ENCODE measurements at places on chromosomes 3 and 15.

GRCh38 chr3:139552632-139553365, 13.3 kb upstream of the RBP1 start:
- DNase-seq, result no peak

GRCh38 chr3:159866201-159866746, 122.4 kb upstream of the IL12A start:
- no peak for DNase-seq

DNA sequence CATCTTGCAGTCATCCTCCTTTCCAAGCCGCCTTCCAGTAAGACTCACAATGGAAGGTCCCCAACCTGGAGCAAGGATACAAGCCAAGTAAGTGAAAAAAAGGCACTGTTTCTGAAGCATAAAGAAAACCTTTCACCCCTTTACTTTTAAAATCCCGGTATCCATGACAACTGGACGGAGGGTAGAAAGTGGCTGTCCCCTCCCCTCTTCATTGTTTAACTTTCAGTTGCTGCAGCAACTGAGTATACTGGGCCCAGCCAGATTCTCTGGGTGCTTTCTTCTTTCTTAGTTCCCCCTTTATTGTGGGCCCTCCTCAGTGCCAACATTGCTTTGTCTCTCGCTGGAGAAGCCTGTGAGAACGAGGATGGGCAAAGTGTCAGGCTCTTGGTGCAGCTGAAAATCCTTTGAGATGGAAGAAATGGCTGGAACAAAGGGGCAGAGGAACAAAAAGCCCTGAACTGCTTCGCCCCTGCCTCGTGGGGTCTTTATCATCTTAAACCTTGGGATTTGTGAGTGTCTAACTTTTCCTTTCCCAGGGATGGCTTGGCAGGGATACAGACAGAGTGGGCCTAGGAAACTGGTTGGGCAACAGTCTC, 224.0 kb upstream of the RGMA start:
- DNase-seq, result no peak

DNA sequence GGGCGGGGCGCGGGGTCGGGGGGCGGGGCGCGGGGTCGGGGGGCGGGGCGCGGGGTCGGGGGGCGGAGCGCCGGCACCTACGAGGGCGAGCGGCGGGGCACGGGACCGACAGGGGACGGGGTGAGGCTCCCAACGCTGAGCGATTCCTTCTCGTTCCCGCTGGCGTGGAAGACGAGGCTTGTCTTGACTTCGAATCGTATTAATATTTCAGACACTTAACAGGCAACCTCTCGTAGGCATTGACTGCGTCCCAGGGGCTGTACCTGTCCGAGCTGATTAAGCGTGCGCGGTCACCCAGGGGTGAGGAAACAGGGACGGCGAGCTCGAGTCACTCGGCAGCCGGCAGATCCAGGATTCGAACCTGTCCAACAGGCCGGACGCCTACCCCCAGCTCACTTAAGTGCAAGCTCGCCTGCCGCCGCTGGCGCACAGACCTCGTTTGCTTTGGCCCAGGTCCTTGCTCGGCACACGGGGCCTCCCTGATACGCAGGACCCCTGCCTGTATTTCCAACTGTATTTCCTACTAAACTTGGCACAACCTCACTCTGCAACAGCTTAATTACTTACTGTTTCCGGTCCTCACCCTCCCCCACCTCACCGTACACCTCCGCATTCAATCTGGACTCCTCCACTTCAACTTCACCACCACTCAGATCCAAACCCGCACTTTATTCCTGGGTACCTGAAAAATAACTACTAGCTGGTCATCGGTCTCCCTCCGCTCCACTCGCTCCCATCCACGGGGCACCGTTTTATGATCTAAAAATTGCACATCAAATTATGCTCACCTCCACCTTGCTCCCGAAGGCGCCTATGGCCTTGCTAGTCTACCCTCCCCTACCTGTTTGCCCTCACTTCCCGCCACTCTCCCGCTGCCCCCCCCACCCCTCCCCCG, 722 bp upstream of the ZXDC start:
- peak; percentile 57 for DNase-seq

- DNase-seq, result no peak
These were observed 10.8 kb downstream of the THRB start for GRCh38 chr3:24483873-24484272.

DNA sequence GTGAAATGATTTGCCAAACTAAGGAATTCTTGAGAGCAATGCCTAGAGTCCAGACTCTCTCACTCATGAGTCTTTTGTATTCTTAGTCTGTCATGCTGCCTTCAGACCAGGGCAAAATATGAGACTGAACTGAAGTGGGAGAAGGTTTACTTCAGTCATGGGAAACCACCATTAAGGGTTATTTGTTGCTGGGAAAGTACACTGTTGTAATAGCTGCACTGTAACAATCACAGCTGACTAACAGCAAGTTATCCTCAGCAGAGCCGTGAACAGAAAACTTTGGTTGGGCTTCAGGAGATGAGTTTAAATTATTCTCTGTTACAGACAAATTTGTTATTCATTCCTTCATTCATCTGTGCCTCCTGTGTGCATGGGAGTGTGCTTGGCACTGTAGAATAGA, 258.5 kb downstream of the ROBO2 start:
- DNase-seq, result no peak

- DNase-seq, result peak; percentile 47
These were observed 1.8 kb downstream of the CAMKV start for GRCh38 chr3:49867871-49868321.

- DNase-seq, result no peak
These were observed 12.7 kb upstream of the GHRL start for GRCh38 chr3:10305331-10305902.

- no peak for DNase-seq
These were observed 96.9 kb upstream of the MYRIP start for GRCh38 chr3:39712413-39713048.

DNA sequence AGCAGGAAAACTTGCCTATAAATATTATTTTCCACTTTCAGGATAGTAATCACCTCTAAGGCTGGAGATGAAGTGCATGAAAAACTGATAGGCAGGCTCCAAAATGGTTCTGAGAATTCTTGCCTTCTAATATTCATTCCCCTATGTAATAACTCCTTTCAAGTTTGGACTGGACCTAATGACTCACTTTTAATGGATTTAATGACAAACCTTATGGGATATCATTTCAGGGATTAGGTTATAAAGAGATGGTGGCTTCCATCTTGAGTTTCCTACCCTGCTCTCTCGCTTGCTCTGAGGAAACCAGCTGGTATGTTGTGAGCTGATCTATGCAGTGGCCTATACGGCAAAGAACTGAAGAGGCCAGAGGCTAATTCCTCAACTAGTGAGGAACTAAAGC, 192.0 kb downstream of the BCHE start:
- no peak for DNase-seq

GRCh38 chr15:47857776-47858167, 140.5 kb downstream of the SEMA6D start:
- no peak for DNase-seq

GRCh38 chr3:69204315-69204957, 82.0 kb upstream of the LMOD3 start:
- no peak for DNase-seq

GRCh38 chr15:20357481-20358065, 184.0 kb downstream of the GOLGA6L6 start:
- no peak for DNase-seq

DNA sequence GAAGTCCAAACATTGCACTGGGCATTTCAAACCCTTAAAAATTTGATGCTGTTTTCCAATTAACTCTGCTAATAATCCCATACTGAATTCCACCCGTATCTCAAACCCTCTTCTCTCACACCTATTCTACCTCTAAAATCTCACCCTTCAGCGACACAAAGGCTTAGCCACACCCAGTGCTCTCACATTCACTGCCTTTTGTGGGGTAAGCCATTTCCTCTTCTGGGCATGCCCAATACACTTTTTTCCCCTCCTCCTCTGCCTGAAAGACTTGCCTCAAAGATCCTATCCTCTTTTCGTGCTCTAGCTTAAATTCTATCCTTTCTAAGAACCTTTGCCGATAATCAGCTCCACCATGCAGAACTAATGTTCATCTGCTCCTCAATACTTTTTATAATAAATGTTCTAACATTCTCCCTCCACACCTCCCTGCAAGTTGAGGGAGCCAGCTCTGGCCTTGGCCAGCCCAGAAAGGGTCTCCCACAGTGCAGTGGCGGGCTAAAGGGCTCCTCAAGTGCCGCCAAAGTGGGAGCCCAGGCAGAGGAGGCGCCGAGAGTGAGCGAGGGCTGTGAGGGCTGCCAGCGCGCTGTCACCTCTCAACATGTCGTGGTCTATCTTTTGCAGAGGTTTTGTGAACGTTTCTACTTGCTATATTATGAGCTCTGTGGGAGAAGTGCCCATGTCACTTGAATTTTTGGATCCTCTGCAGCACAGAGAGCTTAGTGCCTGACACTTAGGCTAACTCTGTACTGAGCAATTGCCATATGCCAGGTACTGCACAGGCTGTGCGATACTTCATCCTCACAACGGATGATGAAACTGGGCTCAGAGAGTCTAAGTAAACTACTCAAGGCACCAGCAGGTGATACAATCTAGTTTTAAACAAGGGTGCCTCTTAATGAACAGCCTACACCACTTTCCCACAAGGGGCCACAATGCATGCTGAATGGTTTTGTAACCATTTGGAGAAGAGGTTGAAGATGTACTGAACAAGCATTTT, 53.6 kb upstream of the BCL6 start:
- DNase-seq, result no peak

GRCh38 chr15:73985101-73985873, 6.8 kb downstream of the STOML1 start:
- DNase-seq, result no peak

DNA sequence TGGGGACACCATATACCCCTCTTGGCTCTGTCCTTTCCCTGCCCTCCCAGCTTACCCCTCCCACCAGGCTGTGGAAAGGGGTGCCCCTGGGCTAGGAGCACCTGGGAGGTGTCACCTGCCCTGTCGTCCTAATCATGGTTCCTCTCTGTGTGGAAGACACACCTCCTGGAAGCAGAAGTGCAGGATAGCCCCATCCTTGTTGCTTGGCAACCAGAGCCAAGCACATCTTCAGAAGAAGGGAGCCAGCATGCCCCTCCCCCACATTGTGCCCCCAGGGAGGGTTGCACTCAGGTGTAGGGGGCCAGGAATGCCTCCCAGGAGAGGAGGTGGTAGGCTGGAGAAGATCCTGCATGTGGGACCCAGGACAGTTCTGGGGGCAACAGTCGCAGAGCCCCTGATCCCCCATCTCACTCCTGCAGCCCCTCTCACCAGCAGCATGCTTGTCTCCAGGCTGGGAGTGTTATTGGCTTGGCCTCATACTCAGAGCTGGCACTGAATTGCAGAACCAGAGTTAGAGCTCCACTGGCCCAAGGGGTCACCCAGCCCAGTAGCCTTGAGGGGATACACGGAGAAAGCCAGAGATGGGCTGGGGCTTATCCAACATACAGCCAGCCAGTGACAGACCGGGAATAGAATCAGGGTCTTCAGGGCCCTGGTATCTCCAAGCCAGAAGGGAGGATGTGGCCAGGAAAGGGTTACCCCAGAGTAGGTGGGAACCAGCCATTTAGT, 8.4 kb downstream of the RAB6B start:
- DNase-seq, result no peak

- DNase-seq, result no peak
These were observed 20.3 kb downstream of the STARD9 start for GRCh38 chr15:42595626-42596240.

DNA sequence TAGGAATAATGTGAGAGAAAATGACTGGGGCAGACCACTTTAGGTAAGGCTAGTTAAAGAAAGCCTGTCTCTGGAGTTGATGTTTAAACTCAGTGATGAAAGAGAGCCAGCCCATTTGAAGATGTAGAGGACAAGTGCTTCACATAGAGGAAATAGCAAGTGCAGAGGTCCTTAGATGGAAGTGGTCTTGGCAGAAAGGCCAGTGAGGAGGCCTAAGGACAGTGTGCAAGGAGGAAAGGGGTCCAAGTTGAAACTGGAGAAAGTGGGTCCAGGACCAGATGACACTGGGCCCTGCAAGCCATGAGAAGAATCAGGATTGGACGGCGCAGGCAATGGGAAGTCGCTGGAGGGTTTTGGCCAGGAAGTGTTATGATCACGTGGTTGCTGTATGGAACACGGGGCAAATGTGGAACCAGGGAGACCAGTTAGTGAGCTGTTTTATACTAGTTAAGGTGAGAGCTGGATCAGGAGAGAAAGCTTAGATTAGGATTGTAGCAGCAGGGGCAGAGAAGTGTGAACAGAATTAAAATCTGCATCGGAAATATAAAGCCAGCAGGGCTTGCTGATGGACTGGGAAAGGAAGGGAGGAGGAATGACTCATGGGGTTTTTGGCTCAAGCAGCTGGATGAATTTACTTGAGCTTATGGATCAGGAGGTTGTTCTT, 48.0 kb upstream of the SCAANT1 start:
- peak; percentile 80 for DNase-seq

- no peak for DNase-seq
These were observed 22.4 kb downstream of the LYZL4 start for GRCh38 chr3:42387802-42388651.

- DNase-seq, result no peak
These were observed 43.9 kb downstream of the SEMA3G start for GRCh38 chr3:52401021-52401420.

Data from cardiac fibroblast (primary cell).